ENCODE measurements at places on chromosomes 12 and 14.

DNA sequence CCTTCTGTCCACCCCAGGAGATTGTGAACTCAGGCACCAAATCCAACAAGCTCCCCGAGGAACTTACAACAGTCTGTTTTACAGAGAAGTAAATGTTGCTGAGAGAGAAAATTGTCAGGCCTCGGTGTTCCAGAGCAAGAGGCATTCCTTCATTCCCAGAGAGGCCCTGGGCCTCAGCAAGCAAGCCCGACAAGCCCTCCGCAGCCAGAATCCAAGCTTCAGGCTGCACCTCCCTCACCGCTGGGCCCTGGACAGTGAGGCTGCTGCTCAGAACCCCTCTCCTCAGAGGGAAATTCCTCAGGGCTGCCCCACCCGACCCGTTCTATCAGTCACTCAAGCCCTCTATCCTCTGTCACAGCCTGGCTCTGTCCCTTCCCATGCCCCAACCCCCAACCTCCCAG lies 56.4 kb downstream of the ZFP36L1 start:
- no peak for DNase-seq

DNA sequence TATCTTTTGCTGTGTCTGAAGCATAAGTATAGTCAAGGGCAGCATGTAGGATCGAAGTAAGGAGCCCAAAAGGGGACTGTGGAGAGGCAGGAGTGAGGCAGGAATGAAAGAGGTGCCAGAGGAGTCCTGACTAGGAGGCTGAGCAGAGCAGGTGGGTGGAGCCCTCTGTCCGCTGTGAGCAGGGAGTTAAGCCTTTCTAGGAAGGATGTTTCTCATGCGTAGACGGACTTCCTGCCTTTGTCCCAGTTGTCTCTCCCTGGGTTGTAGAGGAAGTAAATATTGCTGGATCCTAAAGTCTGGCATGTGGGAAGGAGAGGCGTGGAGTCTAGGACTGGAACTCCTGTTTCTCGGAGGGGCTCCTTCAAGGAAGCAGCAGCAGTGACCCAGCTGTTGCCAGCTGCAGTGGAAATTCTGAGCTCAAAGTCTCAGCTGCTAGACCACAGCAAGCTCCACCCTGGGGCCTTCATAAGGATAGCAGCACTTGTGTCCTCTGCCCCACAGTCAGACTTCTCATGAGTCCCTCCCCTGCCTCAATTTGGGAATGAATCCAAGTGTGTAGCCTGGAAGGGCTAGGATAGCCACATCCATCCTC lies 44.0 kb downstream of the RBMS2 start:
- DNase-seq, result no peak

DNA sequence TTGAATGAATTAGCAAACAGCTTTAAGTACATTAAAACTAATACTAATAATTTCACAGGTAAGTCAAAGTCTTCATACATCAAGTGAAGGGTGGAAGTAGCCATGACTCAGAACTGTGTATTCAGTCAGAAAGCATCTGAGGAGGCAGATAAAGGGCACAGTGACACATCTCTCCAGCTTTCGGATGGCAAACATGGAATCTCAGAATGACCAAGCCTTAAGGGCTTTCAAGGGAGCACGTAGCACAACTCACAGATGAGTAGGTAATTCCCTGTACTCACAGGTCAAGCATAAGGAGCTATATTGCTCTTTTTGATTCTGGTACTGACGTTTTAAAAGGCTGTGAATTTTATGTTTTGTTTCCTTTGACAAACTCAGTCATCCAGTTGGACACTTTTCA lies 56.0 kb downstream of the MDGA2 start:
- DNase-seq, result no peak

- no peak for DNase-seq
Measured at GRCh38 chr12:70149665-70150064, 93.6 kb upstream of the CNOT2 start.

DNA sequence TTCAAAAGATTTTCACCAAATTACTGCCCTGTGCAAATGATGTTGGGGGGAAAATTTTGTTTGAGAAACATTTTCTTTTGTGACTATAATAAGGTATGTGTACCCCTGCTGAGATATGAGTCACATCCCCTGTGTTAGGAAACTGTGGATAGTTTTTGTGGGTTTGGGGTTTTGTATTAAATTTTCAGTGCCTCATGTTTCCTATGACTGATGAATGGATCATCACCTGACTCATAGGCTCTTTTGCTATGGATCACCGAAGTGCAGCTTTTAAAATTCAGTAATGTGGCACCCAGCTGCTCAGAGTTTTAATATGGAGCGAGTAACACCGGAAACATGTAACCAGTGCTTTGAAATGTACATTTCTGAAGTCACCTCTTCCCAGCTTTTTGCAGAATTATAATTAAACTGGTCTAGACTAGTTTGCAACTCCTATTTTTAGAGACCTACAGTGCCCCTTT lies 167.4 kb upstream of the HMGA2 start:
- DNase-seq, result no peak

DNA sequence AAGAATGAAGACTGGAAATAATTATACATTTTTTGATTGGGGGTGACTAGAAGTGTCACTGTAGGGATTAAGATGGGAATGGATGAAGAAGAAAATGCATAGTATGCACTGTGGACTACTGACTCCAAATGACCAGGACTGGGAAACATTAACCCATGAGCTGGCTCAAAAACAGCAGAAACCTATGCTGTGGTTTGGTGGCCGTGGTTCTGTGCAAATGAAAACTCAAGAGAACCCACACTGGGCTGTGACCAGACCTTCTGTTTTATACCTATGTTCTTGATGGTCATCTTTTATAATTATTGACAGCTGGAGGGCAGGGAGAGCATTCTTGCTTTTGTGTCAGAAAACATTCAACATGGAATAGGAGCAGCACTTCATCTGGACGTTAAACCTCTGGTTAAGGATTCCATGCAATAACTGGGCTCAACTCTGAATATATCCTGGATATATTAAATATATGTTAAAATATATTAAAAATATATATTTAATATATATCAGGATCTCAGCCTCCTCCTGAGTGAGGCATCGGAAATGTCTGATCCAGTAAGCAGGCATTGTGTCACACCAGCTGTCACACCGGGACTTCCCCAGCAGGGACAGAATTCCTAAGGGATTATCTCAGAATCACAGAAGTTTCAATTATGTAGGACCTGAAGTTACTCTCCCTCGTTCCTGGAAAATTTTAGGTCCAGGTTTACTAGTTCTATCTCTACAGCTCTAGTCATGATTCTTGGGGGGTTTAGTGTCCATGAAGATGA lies 48.5 kb downstream of the BBS10 start:
- no peak for DNase-seq

DNA sequence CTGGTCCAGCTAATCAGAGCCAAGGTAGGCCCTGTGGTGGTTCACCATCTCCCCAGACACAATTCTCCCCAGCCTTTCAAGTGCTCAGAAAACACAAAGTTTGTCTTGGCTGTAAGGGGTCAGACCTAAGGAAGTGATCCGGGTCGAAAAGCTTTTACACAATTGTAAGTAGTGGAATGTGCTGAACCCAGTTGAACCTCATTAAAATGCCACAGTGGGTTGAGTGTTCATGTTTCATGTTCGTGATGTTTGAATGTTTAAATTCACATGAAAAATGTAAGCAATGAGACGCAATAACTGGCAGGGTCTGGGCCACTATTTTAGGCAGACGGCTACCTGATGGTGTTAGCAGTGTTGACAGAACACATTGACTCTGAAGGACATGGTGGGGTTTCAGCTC lies 60.9 kb upstream of the JDP2 start:
- no peak for DNase-seq

DNA sequence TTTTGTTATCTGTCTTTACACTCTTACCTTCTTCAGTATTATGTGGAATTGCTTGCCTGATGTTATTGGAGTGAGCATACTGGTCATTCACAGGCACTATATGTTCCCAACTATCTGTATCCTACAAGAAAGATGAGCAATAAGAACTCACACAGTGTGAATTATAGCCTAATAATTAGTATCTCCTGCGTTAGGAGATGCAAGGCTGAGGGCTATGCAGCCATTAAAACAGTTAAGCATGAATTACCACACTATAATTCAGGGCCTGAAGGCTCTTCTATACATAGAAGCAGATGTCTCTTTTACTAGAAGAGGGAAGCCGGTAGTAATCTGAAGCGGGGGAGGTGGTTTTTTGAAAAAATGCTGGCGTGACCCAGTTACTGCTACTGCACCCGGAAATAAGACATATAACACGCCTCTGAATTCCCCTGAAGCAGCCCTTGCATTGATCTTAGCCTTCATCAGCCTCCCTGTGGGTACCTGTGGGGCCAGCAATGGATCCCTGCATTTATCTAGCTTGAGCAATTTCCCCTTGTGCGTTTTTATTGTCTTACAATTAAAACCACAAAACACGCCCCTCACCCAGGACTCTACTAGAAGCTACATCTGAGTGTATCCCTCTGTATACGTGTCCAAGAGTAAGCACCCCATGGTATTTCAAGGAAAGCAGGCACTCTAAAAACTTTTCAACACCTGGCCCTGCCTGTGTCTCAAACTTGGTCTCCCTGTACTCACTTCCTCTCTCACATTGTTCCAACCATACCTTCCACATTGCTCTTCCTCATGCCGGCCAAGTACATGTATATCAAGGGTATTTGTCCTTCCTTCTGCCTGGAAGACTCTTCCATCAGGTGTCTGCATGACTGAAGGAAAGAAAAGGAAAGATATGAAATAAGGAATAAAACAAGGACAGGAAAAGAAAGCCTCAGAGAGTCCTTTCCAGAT lies 210.9 kb upstream of the ARID2 start:
- peak; percentile 50 for DNase-seq

DNA sequence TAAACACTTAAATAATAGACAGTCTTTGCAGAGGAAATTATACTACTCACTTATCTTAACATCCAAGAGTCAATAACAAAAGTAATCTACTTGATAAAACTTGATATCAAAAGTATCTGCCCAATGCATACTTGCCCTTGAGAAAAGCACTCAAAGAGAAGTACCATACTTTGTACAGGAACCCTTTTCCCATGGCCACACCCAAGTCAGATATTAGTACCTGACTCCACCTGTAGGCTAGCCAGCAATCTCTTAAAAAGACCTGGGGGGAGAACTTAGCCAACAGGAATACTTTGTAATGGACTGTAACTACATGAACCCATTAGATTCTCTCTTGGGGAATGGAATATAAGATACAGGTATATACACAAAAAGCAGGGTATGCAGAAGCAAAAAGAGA lies 99.6 kb upstream of the HECTD1 start:
- no peak for DNase-seq

DNA sequence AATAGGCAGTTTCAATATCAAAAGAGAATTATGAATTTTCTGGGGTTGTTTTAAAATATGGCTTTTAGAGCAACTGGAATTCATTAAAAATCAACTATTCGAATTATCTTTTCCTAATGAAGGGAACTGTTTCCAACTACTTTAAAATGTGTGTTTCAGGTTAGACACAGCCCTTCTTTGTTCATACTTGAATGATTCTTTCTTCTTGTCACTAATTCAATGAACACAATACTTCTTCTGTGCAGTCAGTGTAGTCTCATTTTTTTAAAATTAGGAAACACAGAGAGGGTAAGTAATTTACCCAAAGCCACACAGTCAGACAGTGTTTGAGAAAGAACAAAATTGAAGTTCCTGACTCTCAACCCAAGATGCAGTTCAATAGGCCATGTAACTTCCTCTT lies 414.0 kb downstream of the CCDC91 start:
- DNase-seq, result no peak

GRCh38 chr14:52021957-52022600 lies 32.7 kb downstream of the RTRAF start:
- DNase-seq, result no peak

DNA sequence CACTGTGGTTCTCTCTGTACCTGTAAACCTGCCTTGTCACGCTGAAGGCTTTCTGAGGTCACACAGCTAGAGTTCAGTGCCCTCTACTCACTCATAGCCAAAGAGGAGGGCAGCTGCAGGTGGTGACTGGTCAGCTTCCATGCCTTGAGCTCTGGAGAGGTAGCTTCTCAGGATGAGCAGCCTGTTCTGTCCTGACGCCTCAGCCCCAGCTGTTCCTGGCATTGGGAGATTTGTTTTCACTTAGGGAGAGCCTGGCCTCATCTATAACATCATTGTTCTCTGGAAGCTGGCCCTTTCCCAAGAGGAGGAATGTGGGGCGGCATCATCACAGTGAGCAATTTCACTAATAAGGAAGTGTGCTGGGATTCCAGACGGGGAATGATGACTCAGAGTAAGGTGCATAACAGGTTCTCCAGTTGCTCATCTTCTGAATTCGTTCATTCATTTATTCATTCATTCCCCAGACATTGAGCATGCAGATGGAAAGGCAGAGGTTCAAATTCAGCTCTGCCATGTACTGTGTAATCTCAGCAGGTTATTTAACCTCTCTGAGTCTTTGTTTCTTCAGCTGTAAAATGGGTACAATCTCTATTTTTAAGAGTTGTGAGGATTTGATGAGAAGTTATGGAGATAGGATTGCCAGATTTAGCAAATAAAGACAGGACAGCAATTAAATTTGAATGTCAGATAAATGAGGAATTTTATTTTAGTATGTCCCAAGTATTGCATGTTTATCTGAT lies 255.8 kb upstream of the CRY1 start:
- no peak for DNase-seq

DNA sequence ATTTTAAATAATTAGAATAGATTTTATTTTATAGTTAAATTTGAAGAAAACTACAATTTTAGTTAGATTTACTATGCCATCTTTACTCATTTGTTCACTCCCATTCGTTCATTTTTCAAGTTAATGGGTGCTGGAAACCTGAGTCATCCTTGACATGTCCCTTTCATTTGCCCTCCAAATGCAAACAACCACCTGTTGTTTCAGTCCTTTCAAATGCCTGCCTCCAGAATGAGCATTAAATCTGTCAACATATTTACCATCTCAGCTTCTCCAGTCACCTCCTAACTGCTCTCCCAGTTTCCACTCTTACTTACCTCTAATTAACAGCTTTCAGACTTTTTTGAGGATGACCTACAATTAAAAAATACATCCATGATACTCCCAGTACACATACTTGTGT lies 375.5 kb downstream of the RAD51B start:
- DNase-seq, result no peak

- DNase-seq, result no peak
Measured at GRCh38 chr12:131443019-131444000, 267.6 kb upstream of the SFSWAP start.

- peak; percentile 7 for DNase-seq
Measured at GRCh38 chr14:34220921-34221320, 241.1 kb downstream of the SPTSSA start.

GRCh38 chr12:106634206-106634605 lies 51.4 kb downstream of the RFX4 start:
- DNase-seq, result no peak

DNA sequence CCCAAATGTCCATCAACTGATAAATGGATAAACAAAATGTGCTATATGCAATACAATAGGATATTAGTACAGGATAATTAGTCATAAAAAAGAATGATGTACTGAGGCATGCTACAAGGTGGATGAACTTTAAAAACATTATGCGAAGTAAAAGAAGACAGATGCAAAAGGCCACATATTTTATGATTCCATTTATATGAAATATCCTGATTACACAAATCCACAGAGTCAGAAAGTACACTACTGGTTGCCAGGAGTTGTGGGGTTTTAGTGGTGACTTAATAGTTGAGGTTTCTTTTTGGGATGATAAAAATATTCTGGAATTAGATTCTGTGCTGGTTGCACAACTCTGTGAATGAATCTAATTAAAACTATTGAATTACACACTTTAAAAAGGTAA lies 12.6 kb downstream of the TRIM9 start:
- no peak for DNase-seq
